Activated CD4-positive, alpha-beta memory T cell treated with anti-CD3 and anti-CD28 coated beads, Interleukin-2, amount 10 ng/mL, durations not matched to agents 7 days and 5 days (primary cell): ENCODE measurements at places on chromosomes 12 and 14. TPM values are rescaled to one million over a fixed set of nuclear protein-coding genes. Genes with fewer than 3 reads are reported as not detected.

- no peak for DNase-seq
Measured at GRCh38 chr12:83784298-83784890, 1097.7 kb downstream of the TMTC2 start.

The KRT85 gene
- total RNA-seq = not detected

GRCh38 chr12:122942637-122943036, 23.6 kb downstream of the ABCB9 start:
- DNase-seq = no peak

The RALGAPA1 gene
- 29.0 TPM for total RNA-seq

The RECQL gene
- 100 TPM for total RNA-seq

The ACRBP gene
- total RNA-seq = 1.8 TPM

- DNase-seq = peak; percentile 35
Measured at GRCh38 chr12:2395354-2395977, 342.7 kb downstream of the CACNA1C start.

GRCh38 chr12:130571089-130571488, 145.0 kb downstream of the RIMBP2 start:
- DNase-seq = no peak
